ENCODE measurements at places on chromosomes 7 and 10.

- no peak for DNase-seq
Measured at GRCh38 chr10:94042834-94043175, 49.1 kb downstream of the PLCE1 start.

- no peak for DNase-seq
Measured at GRCh38 chr7:25964483-25964991, 187.5 kb upstream of the NFE2L3 start.

- DNase-seq: no peak
Measured at GRCh38 chr10:120646738-120647456, 189.9 kb downstream of the PLPP4 start.

GRCh38 chr7:151342811-151343210 lies 1.2 kb downstream of the NUB1 start:
- DNase-seq: peak; percentile 25

DNA sequence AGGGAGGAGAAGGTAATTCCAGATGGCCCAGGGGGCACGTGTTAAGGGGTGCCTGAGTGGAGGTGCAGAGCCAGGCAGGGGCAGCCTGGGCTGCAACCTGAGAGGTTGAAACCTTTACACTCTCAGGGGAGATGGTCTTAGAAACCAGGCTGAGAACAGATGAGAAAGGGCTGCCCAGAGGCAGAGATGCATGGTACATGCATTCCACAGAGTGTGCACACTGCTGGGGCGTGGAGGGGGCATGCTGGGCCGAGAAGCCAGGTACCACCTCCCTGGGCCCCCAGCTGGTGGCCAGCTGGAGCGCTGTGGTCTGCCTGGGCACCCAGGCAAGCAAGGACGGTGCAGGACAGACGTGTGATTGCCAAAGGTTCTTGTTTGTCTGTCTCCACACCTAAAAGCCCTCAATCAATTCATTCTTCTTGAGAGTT lies 14.1 kb upstream of the CSGALNACT2 start:
- DNase-seq: no peak

- DNase-seq: no peak
Measured at GRCh38 chr7:46396481-46396880, 475.4 kb upstream of the IGFBP3 start.

GRCh38 chr7:4209126-4209525 lies 473.0 kb upstream of the FOXK1 start:
- DNase-seq: no peak

DNA sequence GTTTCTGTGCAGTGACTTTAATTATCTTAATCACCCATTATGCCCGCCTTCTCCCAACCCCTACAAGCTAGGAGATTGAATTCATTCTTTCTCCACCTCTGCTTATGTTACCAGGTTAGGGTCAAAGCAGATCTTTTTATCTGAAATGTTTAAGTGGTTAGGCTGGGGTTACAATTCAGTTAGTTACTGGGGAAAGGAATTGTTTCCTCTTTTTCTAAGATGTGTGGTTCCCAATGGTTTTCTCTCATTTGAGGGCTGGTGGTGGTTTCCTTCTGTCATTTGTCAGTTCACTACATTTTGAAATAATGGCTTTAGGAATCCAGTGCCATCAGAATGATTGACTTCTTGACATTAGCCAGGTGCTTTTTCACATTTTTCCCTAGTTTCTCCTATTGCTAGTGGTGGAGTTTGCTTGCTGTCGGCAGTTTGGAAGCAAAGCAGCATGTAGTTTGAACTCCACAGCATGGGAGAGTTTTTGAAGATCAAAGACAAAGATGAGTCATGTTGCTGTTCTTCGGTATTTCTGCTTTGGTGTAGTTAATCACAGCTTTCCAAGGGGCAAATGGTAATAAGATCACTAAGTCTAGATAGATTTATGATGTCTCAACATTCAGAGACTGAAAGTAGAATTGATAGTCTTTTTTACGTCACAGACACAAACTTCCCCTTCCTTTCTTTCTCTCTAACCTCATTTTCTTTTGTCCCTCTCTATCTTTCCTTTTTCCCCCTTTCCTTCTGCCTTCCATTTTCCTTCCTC lies 168.2 kb downstream of the SND1 start:
- DNase-seq: peak; percentile 11

- no peak for DNase-seq
Measured at GRCh38 chr10:124223711-124224085, 130.3 kb upstream of the CHST15 start.

DNA sequence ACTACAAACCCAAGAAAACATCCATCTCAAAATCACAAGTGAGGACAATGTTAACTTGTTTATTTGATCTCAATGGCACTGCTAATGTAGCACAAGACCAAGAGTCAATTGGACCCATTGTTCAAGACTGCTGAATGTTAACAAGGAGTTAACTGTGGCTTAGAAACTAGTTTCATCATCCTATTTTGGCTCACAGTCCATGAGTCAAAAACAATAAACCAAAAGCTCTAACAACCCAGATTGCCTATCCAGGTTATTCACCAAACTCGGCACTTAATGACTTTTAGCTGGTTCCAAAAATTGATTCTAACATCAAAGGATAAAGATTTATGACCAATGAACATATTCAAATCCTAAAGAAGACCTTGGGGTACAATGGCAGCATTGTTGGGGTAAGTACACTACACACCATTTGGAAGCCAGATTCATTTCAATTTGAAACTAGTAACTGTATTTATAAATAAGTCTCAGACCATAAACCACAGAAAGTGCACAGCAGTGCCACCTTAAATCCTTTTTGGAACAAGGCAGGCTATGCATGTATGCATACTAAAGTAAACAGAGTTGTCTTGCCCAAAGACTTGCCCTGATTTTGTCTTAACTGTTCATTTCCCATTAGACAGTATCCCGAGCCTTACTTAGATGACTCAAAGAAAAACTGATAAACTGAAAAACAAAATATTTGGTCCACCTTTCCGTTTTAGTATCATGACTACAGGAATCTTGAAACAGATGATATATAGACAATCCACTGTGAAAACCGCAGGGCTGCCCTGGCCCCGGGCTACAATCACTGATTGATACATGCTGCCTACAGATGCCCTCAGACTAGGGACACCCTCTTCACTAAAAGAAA lies 84.5 kb downstream of the SRPK2 start:
- peak; percentile 86 for DNase-seq

DNA sequence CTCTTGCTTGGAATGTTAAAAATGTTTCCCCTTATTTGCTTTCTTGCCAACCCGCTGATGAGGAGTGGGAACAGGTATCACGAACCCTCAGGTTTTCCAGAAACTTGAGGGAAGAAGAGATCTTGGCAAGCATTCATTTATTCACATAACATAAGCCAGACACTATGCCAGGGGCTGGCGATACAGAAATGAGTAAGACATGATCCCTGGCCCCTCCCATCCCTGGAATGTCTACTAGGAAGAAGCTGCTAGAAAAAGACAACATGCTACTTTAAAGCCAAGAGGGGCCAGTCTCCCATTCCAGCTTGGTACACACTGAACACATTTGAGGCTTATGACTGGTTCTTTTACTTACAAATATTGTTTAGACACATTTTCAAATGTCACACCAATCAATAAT lies 26.4 kb downstream of the SLC35B4 start:
- peak; percentile 52 for DNase-seq

GRCh38 chr10:106872176-106872575 lies 292.3 kb downstream of the SORCS1 start:
- DNase-seq: no peak

GRCh38 chr10:95792874-95793285 lies 36.9 kb downstream of the ENTPD1 start:
- no peak for DNase-seq

DNA sequence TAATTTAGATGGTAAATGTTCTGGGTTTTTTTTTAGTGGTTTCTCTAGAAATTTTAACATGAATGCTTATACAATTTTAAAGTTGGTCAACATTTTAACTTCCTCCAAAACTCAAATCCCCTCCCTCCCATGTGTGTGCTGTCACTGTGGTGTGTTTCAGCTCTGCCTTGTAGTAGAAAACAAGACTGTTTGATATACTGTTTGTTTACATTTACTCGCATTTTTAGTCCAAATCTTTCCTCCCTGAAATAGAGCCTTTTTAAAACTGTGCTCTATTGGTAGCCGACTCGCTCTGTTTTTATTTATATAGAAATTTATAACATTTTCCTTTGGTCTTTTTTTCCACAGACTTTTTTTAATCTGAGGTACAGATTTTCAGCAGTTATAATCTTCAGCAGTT lies 19.3 kb downstream of the PROSER2 start:
- DNase-seq: no peak

DNA sequence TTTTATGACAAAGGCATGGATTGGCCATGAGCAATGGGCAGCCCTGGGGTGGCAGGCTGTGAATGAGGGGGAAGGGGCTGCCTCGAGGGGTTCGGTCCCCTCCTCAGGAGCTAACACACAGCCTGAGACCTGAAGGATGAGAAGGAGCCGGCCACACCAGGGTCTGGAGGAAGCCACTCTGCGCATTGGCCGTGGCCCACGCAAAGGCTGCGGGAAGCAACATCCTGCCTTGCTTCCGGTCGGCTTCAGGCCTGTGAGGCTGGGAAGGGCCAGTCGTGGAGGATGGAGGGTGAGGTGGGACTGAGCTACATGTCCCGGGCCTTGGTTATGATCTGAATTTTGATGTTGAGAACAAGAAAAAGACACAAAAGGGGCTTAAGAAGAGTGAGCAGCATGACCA lies 49.4 kb downstream of the RGS10 start:
- no peak for DNase-seq

DNA sequence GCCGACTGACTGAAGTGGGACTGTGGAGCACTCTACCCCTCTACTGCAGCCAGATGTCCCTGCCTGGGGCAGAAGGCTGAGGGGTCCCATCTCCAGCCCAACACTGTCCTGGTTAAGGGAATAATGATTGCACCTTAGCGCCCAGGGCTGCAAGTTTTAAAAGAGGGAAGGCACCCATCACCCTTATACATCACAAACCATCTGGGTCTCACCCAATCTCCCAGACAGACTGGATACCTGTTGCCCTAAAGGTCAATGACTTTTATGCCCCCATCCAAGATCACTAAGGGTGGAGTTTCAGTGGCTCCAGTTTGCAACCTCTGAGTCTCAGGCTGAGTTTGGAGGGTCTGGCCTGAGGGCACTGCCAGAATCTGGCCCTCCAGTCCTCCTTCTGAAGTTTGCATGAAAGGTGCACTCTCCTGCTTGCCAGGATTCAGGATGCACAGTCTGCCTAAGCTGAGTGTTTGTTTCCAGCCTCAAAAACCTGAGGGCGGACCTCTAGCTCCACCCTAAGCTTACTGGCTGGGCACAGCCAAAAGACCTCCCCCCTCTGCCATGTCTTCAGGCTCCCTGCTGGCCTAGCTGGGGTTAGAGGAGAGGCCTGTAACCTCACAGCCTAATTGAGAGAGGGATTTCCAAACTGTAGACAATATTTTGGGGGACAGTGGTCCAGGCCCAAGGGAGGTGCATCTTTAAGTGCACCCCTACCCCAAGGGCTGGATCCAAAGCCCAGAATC lies 2.5 kb upstream of the EMX2 start:
- DNase-seq: no peak

GRCh38 chr10:43196131-43196980 lies 58.1 kb downstream of the CSGALNACT2 start:
- no peak for DNase-seq

DNA sequence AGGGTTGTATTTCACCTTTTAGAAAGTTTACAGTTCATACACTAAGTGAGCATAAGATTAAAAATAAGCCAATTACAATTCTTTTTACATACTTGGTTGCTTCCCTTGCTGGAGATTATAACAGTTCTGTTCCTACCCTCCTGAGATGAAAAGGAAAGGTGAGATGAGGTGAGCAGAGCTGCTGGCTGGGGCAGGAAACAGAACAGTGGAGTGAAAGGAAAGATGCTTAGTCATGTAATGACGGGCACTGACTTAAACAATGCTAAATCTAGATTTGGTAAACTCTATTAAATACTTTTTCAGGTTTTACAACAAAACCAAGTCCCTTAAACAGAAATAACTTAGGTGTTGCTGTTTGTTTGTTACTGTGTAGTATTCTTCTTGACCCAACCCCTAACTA lies 19.9 kb upstream of the ZEB1 start:
- peak; percentile 39 for DNase-seq

GRCh38 chr10:58414270-58415041 lies 29.2 kb downstream of the TFAM start:
- DNase-seq: peak; percentile 64

- DNase-seq: no peak
Measured at GRCh38 chr10:5818894-5819293, 5.7 kb upstream of the GDI2 start.

DNA sequence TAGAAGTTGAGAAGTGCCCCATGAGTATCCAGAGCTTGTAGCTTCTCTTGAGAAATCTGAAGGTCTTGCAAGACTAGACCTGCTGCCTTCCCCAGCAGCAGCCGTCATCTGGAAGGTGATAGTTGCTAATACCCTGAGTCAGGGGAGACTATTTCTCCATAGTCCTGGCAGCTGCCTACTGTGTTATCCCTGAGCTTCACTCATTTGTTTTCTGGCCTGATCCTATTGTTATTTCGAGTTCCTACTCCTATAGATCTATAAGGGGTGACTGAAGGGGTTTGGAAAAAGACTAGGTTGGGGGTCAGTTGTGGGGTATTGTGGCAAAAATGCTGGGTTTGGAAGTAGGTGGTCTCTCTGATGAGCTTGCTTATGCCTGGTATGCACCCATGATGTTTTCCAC lies 297.8 kb downstream of the CNTNAP2 start:
- no peak for DNase-seq

GRCh38 chr7:91098566-91098965 lies 165.7 kb upstream of the FZD1 start:
- no peak for DNase-seq
